ENCODE measurements at places on chromosomes 5 and 9.

- DNase-seq: no peak
These were observed 10.4 kb downstream of the CDK5RAP2 start for GRCh38 chr9:120569556-120569955.

GRCh38 chr5:88389338-88390095 is 120.9 kb upstream of the TMEM161B start:
- no peak for DNase-seq

GRCh38 chr5:177393990-177394389 is 6.5 kb downstream of the PFN3 start:
- DNase-seq: no peak

DNA sequence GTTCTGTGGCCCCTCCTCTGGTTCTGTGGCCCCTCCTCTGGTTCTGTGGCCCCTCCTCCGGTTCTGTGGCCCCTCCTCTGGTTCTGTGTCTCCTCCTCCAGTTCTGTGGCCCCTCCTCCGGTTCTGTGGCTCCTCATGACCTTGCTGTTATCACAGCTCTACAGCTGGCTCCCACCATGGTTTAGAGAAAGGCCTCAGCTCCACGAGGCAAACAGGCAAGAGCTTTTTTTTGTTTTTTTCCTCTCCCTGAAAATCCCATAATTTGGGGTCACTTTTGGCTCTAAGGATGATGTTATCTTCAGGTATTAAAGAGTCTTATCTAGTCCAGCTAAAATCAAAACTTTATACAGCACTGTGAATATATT is 31.8 kb downstream of the C5orf15 start:
- DNase-seq: no peak

GRCh38 chr9:135123126-135123772 is 35.8 kb downstream of the OLFM1 start:
- no peak for DNase-seq

DNA sequence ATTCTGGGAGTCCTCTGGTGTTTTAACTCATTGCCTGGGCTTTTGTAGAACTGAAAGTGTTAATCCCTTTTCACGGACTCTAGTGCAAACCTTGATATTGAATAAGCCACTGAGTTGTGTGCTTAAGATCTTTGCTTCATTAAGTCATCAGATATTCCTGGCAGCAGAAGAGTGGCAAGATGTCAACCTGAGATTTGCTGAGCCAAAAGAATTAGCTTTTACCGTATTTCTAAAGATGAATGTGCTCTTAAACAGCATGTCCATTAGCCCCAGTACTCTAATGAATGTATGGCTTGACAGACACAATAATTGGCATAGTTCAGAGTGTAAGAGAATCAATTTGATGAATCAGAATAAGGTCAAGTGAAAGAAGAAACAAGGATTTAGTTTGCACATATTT is 87.2 kb upstream of the CDH6 start:
- no peak for DNase-seq

GRCh38 chr9:91676046-91676445 is 252.4 kb upstream of the NFIL3 start:
- DNase-seq: no peak

DNA sequence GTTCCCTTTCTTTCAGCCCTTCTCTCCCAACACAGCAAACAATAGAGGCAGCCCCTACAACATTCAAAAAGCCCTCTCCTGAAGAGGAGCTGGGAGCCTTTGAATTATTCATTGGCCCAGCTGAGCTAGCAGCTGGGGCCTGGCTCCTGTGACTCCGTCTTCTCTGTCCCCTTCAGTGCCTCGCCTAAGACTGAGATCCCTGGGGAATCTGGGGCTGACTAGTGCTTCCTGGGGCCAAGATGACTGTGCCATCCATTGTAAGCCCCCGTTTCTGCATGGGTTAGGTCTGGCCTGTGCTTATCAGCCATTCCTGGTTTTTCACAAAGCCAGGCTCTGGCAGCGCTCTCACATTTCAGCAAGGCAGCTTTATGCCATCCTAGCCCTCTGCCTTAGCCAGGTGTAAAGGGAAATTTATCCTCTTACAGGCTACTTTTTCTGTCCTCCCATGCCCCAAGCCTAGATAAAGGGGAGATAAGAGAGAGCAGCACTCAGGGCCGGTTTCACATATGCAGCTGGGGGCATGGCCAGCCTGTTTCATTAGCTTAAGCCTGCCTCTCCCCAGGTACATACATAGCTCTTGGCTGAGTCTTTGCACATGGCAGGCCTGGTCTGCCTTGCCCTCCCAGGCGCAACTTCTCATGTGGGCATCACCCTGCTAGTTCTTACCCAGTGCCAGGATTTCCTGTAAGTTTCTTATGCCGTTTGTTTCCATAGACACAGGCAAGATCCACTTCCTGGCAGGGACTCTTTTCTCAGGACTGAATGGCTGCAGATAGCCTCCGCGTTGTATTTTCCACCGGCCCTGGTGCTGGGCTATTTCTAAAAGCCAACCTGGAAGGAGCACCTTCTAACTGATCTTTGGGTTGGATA is 15.8 kb downstream of the PTPA start:
- DNase-seq: no peak

DNA sequence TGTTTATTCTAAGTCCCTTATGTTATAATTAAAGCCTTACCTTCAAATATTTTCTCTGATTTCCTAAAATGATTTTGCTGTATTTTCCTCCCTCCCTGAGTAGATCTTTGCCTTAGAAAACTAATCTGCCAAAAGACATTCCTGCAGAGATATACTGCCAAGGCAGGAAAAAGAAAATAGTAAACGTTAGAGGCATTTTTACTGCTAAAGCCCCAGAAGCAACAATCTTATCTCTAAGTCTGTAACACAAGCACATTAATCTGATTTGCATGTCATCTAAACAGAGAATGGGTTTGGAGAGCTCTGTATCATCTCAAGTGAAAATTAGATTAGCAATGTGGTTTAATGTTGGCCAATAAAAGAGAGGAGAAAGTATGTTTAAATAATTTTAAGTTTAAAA is 847.7 kb downstream of the MAT2B start:
- DNase-seq: no peak

DNA sequence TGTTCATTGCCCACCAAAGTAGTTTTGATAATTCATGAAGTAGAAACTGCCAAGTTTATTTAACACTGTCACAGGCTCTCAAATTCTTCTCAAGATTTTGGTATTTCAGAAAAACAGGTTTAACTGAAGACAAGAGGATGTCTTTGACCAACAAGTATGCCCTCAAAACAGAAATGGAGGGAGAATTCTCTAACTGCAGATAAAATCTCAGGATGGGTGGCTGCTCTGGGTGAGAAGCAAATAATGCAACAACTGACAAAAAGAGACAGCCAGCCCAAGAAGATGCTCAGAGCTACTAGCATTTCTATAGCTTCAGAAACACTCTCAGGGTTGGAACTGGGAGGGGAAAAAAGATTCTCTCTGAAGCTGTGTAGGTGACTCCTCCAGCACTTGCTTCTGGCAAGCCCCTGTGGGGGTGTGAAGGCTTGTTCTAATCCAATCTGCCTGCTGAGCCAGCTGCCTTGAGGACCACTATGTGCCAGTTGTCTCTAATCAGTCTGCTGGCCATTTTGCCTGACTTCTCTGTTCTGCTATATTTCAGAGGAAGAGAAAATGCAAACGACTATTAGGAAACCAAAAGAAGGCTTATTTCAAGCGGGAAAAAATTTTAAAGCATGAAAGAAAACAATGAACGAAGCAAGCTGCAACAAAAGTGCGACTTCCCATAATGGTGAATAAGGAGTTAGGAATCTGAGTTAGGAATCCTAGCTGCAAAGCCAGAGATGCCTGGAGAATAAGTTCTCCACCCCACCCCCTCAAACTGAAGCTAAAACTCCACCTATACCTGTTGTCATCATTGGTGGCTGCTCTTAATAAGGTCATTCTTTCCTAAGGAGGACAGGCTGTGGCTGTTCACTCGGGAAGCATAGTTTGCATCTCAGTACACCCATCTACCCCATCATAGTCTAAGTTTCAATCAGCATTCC is 147.5 kb downstream of the GNAQ start:
- no peak for DNase-seq

DNA sequence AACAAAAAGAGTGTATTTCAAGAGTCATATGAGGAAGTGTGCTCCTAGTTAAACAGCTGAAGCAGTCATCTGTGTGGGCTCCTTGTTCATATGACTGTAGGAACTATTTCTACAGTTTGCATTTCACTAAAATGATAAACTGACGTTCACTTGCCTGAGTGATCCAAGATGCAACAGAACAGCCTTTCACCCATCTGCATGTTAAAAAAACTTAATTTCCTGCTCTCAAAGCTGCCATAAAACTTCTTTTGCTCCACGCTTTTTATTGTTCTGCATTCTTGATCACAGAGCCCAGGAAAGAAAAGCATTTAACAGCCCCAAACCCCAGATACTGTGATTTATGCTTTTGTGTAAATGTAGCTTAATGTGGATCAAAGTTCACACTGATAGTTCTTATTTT is 43.9 kb downstream of the ZNF608 start:
- no peak for DNase-seq

DNA sequence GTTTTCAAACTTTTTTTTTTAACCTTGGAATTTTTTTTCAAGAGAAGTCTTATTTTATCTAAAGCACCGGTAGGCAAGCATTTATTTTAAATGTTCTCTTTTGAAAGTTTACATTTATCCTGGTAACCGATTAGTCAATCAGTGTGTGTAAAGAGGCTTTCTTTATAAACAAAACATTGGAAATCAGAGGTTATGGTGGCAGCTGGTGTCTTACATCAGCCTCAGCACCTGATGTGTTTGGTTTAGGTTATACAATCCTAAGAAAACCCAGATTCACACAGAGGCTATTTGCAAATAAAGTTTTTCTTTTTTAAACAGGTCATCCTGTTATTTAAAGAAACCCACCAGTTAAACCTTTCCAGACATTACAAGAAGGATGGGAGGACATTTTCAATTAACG is 173.3 kb upstream of the GDNF start:
- no peak for DNase-seq

GRCh38 chr5:68332556-68332955 is 117.0 kb downstream of the PIK3R1 start:
- no peak for DNase-seq

- no peak for DNase-seq
These were observed 83.7 kb upstream of the CCDC152 start for GRCh38 chr5:42672925-42673324.

DNA sequence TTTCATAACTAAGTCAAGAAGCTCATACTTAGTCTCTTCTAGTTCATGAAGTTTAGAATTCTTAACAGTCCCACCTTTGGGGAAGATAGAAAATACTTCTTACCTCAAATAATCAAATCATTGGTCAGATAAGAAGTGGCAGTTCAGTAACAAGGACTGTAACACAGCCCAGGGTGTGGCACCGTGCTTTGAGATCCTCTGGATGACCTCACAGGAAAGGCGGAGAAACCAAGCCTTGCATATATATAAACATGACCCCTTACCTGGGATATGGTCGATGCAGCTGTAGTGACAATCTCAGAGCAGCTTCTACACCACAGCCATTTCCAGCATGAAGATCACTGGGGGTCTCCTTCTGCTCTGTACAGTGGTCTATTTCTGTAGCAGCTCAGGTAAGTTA is at the start of gene SPINK7:
Gene SPINK7, plus strand, starts transcription at position 271 of the 400 bp plus-strand sequence. Its CDS starts 61 bp downstream, at position 332.
- DNase-seq: no peak

DNA sequence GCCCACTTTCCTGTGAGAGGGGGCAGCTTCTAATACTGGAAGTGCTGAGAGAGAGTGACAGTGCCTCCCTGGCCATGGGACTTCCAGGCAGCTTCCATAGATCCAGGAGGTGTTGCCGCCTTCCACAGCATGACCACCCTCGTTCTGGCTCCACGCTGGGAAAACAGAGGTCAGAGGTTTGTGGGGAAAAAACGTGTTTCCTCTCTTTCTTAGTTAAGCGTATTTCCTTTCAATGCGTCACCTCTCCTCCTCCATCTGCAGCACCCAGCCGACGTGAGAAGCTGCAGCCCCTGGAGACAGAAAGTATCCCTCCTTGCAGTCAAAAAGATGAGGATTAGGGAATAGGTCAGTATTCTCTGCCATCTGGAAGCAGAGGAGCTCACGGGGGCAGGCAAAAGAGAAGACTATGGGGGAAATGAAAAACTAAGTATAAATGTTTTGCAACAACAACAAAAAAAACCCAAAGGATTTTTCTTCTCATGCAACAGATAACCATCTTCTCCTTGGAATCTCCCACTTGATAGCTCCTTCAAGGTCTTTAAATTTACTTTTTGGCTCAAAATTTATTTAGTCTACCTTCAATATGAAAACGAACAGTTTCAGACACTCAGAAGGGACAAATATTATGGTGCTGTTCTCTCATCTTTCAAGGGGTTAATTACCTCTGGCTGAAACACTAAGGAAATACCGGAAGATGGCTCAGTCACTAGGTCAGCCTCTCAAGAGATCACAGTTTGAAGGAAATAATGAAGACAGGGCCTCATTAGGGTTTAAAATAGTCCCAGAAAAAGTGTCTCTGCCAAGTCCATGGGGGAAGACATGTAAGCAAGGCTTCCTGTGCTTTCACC is 38.0 kb downstream of the MTMR12 start:
- no peak for DNase-seq

DNA sequence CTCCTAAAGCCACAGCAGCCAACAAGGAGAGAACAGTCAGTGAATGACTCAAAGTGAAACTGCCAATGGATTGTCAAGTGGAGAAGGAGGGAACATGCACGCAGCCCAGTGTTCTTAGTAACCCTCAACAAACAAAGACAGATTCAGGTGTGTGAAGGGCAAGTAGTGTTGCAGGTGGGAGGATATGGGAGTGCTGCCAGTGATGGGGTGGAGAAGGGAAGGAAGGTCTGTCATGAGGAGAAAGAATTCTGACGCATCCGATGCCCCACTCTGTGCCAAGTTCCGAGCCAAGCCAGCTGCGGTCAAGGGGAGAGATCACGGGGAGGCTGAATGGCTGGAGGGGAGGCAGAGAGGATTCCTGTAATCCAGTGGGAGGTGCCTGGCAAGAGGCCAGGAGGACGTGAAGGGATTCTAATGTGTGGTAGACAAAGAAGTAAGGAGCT is 56.5 kb downstream of the CAST start:
- DNase-seq: no peak

DNA sequence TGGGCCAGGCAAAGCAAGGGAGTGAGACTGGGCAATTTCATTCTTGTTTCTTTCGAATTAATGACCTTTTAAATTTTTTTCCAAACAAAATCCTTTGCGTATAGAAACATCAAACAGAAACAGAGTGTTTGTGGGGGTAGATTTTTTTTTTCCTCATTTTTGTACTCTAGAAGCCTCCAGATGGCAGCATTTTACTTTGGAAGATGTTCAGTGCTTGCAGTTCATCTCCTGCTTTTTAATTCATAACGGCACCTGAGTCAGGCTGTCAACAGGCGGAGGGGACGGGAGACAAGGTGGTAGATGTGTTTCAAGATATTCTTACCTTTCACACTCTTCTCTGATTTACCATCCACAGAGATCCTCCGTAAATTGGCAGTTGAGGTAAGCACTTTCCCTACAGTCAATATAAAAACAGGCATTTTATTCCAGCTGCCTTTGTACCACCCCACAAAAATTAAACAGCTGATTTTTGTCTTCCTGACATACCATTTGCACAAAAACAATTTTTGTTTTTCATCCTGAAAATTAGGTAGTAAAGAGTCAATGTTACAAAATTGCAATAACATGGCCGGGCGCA is 99.5 kb upstream of the FBXL17 start:
- no peak for DNase-seq

DNA sequence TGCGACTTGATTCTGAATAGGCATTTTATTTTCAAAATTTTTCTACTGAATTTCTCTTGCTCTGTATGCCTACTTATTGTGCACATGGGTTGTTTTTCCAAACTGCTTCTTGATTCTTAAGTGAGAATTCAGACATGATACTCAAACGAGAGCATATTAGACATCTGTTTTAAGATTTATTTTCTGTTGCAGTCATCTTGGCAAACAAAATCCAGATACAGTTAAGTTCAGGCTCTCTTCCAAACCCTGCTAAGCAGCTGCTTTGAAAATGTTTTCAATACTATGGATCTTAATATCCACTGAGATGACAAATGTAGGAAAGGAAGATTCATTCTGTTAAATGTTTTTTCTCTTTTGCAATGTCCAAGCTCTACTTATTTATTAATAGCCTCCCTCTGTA is 4.5 kb downstream of the TMEM215 start:
- DNase-seq: no peak
